Natural killer cell treated with Interleukin-12 subunit alpha and Interleukin-12 subunit beta and Interleukin-15 and Interleukin-18, amount 100 ng/mL, for 72 hours (primary cell): ENCODE measurements at places on chromosomes 12 and 14.

DNA sequence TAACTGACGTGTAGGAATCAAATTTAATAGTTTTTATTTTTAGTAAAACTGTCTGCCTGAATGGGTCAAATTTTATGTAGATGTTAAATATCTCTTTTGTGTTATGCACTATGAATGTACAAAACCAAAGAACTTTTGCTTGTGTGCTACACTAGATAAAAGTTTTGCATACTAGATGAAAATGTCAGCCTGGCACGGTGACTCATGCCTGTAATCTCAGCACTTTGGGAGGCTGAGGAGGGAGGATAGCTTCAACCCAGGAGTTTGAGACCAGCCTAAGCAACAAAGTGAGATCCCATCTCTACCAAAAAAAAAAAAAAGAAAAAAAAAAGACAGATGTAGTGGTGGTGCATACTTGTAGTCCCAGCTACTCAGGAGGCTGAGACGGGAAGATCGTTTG, 11.1 kb downstream of the AEBP2 start:
- DNase-seq, result no peak

GRCh38 chr12:66449531-66449930, 147.2 kb downstream of the HELB start:
- DNase-seq, result no peak

GRCh38 chr12:30201301-30202160, 417.8 kb upstream of the TMTC1 start:
- no peak for DNase-seq

GRCh38 chr12:121992059-121992879, 29.4 kb upstream of the BCL7A start:
- DNase-seq, result no peak

GRCh38 chr14:33949411-33949893, 1.4 kb downstream of the EGLN3 start:
- DNase-seq, result no peak

DNA sequence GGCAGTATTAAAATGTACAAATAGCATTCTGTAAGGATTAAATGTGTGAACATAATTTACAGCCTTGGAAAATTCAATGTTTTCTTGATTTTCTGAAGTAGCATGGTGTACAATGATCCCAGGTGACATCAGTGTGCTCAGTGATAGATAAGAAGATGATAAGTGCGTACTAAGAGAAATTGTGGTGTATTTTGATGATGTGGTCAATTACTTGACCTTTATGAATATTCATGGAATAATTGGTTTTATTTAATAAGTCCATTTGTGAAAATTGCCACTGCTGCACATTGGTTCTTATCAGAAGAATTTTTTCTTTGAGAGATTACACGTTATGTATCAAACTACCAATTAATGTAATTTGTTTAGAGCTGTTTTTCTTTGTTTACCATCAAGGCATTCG, 128.8 kb downstream of the FOXG1 start:
- DNase-seq, result no peak

GRCh38 chr12:92138144-92138543, 7.5 kb downstream of the BTG1 start:
- DNase-seq, result no peak

DNA sequence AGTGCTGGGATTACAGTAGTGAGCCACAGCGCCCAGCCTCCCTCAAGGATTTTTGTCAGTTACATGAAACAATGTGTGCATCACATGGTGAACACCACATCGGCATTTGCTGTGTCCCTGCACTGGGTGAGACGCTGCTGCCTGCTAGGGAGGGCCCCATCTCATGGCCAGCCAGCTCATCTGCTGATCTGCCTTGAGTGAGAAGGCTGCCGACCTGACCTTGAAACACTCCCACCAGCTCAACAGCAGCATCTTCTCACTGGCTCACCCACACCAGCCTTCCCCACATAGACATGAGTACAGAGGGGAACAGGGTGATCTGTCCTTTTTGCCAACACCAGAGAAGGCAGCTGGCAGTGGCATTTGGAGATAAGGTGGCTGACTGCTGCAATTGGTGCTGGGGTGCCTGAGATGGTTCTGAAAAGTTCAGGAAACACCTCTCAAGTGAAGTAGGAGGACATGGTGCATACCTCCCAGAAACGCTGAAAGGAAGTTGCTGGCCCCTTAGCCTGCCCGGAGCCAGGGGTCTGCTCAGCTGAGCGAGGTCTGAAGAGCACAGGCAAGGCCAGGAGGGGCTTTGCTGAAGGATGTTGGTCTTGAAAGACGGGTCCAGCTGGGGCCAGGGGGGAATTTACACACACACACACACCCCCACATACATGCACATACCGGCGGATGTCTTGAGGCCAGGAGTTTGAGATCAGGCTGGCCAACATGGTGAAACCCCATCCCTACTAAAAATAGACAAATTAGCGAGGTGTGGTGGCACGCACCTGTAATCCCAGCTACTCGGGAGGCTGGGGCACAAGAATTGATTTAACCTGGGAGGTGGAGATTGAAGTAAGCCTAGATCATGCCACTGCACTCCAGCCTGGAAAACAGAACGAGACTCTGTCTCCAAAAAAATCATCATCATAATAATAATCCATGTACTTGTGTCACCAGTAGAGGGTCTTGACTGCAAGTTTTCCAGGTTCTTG, 14.3 kb upstream of the PPP1R13B start:
- DNase-seq, result no peak
